Fibroblast of the conjunctiva (primary cell): ENCODE measurements at places on chromosomes 11 and 22.

DNA sequence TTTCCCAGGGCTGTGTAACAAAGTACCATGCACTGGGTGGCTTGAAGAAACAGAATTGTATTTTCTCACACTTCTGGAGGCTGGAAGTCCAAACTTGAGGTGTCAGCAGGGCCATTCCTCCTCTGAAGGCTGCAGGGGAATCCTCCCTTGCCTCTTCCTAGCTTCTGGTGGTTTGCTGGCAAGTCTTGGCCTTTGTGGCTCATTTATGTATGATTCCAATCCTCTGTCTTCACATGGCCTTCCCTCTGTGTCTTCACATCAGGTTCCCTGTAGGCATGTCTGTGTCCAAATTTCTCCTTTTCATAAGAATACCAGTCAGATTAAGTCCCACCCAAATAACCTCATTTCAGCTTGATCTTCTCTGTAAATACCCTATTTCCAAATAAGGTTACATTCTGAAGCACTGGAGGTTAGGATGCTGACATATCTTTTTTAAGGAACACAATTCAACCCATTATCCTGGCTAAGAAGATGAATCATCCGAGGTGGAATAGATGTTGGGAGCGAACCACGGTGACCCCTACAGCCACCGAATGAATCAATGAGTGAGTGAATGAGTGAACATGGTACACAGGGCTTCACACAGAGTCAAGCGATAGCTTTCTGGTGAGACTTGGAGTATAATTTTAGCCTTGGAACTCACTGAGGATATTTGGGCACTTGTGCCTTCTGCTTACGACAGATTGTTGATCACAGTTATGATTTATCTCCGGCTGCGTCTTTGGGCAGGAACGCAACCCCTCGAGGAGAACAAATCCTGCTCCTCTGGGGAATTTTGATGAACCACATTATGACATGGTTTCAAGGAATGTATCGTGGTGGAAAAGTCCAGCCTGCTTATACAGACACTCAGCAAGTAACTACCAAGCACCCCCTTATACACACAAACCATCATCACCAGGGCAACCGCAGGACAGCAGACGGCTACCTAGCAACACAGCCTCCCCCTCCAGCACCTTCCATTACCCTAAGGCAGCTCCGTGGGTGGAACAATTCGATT lies 34.3 kb upstream of the MICAL2 start:
- peak; percentile 90 for DNase-seq

GRCh38 chr11:33891714-33892327 lies at the start of gene LMO2:
TSS of gene LMO2 (minus strand) at chr11:33892076. CDS start at chr11:33869716, 22,360 bp downstream.
- DNase-seq = no peak

DNA sequence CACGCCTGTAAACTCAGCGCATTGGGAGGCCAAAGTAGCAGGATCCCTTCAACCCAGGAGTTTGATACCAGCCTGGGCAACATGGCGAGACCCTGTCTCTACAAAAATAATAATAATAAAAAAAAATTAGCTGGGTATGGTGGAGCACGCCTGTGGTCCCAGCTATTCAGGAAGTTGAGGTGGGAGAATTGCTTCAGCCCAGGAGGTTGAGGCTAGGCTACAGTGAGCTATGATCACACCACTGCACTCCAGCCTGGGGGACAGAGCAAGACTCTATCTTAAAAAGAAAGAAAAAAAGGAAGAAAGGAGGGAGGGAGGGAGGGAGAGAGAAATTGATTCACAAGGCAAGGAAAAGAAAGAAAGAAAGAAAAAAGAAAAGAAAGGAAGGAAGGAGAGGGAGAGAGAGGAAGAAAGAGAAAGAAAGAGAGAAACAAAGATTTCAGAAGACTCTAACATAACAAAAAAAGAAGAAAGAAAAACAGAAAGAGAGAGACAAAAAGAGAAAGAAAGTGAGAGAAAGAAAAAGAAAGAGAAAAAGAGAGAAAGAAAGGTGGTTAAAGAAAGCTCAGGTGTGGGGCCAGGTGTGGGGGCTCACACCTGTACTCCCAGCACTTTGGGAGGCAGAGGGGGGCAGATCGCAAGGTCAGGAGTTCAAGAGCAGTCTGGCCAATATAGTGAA lies 37.3 kb upstream of the MYH9 start:
- DNase-seq = no peak

- DNase-seq = no peak
These were observed 14.3 kb upstream of the HPX start for GRCh38 chr11:6455070-6455469.

- no peak for DNase-seq
These were observed 8.7 kb upstream of the PEX26 start for GRCh38 chr22:18069041-18069440.

DNA sequence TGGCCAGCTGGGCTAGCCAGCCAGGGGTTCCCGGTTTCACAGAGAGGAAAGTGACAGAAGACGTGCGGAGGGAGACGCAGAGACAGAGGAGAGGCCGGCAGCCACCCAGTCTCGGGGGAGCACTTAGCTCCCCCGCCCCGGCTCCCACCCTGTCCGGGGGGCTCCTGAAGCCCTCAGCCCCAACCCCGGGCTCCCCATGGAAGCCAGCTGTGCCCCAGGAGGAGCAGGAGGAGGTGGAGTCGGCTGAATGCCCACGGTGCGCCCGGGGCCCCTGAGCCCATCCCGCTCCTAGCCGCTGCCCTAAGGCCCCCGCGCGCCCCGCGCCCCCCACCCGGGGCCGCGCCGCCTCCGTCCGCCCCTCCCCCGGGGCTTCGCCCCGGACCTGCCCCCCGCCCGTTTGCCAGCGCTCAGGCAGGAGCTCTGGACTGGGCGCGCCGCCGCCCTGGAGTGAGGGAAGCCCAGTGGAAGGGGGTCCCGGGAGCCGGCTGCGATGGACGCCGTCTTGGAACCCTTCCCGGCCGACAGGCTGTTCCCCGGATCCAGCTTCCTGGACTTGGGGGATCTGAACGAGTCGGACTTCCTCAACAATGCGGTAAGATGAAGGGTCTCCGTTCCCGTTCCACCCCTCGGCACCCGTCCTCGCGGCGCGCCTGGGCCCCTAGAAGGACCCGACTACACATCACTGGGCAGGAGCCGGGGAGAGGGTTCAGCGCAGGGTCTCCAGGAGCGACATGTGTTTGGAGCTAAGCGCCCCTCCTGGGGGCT lies at the start of gene CREB3L1:
Gene CREB3L1, plus strand, starts transcription at position 41 of the 765 bp plus-strand sequence. Its CDS starts 450 bp downstream, at position 491.
- no peak for DNase-seq

- DNase-seq = no peak
These were observed 283.0 kb downstream of the DDX10 start for GRCh38 chr11:108947654-108948570.

- DNase-seq = no peak
These were observed 82.4 kb upstream of the EIF3D start for GRCh38 chr22:36611241-36611976.

DNA sequence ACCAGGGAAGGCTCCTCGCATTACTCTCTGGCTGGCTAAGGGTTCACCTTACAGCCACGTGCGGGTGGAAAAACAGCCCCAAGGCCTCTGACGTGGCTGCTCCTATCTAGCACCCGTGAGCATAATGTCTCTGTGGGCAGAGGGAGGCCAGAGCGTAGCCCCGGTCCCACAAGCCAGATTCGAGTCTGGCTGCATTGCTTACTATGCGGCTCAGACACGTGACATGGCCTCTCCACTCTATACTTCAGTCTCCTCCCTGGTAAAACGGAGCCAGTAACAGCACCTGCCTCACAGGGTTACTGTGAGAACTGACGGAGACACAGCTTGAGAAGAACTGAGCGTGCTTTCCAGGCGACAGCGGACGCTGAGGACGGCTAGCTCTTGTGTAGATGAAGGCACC lies 105.8 kb upstream of the BID start:
- no peak for DNase-seq

GRCh38 chr11:57085611-57086010 lies 96.1 kb upstream of the LRRC55 start:
- no peak for DNase-seq
